ENCODE measurements at places on chromosomes 5 and 9.

GRCh38 chr5:176743136-176743861 is 67.1 kb upstream of the UNC5A start:
- DNase-seq, result no peak

DNA sequence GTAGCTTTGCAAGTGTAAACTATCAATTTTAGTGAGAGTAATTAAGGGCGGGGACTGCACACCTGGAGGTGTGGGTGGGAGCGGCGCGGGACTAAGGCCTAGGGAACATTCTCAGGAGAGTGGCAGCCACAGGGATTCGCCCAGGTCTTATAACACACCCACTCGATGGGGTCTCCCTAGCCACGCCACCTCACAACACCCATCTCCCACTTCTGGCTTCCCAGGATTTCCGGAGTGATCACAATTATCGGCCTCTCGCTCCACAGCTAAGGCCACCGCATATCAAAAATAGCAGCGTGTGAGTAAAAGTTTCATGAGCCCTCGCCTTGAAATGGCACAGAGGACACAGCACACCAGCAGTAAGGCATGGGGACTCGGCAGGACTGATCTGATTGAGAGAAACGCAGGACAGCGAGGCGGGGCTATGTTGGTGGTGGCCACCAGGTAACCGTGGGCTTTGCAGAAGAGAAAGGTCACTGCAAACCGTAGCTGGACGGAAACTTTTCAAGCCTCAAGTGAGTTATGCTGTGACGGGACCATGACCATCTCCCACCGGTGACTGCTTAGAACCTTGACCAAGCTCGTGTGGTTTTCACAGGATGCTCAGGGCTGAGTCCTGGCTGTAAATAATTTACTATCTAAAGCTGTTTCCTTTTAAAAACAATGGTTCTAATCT is 1.1 kb upstream of the LPAR1 start:
- no peak for DNase-seq

- no peak for DNase-seq
Measured at GRCh38 chr5:98727686-98728085, 45.8 kb upstream of the RGMB start.

GRCh38 chr5:110063640-110064602 is 374.2 kb downstream of the MAN2A1 start:
- no peak for DNase-seq

GRCh38 chr5:167049043-167049663 is 1242.3 kb upstream of the WWC1 start:
- no peak for DNase-seq

DNA sequence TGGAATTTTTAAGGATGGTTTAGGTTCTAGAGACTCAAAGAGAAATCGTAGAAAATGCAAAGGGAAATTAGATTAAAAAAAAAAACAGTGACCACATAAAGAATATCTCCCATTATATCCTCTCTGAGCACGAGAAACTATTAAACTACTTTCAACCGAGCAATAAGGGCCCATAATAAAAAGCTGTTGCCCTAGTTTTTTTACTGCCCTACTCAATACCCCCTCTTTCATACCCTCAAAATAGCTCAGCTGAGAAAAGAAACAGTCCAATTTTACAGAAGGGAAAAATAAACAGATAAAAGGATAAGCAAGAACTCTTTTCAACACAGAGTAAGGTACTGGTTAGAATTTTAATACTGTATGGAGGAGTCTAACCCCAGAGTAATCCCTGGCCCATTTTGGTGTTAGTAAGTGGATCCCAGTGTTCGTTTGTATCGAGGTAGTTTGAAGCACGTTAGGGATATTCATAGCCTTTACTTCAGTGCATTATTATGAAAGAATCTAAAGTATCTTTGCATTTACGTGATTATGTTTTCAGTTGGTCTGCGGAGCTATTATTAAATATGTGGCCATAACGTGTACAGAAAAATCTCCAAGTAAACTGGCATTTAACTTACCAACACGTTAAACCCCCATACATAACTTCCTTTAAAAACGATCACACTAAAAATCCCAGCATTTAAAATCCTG is 980 bp upstream of the RHOBTB3 start:
- DNase-seq, result no peak

GRCh38 chr9:105881021-105881420 is 186.7 kb downstream of the TMEM38B start:
- DNase-seq, result no peak

DNA sequence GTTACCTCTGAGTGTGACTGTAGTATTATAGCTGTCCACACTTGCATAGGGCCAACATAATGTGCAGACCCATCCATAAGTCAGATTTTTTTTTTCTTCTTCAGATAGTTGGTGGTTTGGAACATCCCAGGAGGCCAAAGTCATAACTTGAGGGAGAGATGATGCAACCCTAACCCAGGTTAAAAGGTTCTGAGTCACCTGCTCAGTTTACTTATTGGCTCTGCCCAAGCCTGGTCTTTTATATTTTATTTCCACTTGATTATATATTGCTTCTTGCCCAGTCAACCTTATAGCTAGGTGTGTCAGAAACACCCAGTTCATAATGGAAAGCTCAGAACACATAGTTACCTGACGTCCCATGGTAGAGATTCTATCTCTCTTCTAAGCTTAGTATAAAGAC is 113.1 kb upstream of the PCSK1 start:
- DNase-seq, result no peak

- no peak for DNase-seq
Measured at GRCh38 chr5:84622461-84622860, 237.8 kb upstream of the EDIL3 start.

DNA sequence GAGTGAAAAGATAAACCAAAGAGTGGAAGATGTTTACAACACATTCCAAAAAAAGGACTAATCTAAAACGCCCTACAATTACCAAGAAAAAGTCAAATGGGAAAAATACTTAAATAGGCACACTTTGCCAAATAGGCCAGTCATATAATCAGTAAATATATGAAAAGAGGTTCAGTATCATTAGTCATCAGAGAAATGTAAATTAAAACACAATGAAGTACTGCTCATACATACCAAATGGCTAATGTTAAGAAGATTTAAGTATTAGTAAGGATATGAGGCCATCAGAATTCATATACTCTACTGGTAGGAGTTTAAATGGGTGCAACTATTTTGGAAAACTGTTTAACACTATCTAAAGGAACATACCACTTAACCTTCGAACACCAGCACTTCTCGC is 47.6 kb downstream of the ZDHHC21 start:
- no peak for DNase-seq

GRCh38 chr5:51621156-51621555 is 237.9 kb downstream of the ISL1 start:
- DNase-seq, result no peak

GRCh38 chr9:27925815-27926214 is 352.5 kb upstream of the C9orf72 start:
- DNase-seq, result no peak

GRCh38 chr5:112570708-112571444 is 151.8 kb upstream of the EPB41L4A start:
- no peak for DNase-seq

- DNase-seq, result no peak
Measured at GRCh38 chr5:21810737-21811316, 1042.3 kb downstream of the CDH12 start.

DNA sequence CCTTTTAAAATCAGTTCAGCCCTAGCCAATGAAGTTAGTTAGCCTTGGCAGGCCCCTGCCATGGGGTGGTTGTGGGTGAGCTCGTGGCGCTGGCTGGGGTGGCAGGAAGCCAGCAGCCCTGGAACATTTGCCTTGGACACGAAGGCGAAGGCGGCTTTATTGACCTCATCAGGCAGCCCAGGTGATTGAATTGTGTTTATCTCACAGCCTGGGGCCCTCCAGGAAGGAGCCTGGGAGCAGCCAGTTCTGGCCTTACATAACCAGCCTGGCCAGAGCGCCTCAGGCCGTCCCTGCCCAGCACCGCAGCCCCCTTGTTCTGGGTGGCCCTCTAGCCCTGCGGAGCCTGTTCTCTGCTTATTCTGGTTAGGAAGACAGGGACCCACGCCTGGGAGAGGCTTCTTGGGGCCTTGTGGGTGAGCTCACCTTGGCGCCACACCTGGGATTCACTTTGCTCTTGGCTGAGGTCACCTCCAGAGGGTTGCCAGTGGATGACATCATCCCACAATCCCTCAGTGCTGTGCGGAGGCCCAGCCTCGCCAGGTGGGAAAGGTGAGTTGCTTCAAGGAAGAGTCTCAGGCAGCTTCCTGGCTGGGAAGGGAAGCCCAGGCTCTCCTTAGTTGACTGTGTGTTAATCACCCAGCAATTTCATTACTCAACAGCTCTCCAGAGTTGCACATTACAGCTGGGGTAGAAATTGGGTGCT is 54.4 kb upstream of the RPL26L1 start:
- DNase-seq, result no peak

GRCh38 chr5:136458481-136458880 is 93.1 kb upstream of the TRPC7 start:
- no peak for DNase-seq

DNA sequence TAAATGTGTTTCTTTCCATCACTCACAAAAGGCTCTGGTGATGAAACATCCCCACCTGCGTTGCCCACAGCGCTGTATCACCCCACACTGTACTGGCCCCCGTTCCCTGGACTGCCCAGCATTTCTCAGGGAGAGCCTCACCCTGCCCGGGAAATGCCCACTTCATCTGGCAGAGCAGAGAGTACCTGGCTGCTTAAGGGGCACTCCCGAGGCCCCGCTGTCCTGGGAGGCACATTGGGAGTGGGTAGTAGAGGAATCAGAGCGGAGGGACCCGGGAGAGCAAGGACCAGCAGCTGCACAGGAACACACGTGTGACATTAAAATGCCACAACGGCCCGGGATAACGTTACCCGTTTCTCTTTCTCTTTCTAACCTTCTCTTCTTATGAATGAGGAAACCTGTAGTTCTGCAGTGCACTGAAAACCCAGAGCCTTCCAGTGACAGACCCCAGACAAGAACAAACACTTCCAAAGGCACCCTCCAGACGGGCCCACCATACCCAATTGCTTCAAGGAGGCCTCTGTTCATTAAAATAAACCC is 110.0 kb downstream of the ROR2 start:
- DNase-seq, result no peak

- DNase-seq, result no peak
Measured at GRCh38 chr9:113887436-113887835, 11.3 kb downstream of the ZNF618 start.

DNA sequence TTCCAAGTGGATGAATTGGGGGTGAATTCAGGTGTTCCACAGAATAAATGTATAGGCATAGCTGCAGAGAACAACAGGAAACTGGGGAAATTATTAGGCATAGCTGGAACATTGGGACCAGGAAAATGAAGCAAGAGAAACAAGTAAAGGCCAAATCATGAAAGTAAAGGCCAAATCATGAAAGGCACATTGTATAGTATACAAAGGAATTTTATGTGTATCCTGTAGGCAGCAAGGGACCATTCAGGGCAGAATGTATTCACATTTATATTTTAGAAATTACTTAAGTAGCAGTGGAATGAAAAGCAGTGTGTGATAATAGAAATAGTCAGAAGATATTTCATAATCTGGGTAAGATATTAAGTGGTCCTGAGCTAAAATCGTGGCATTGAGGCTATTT is 127.3 kb upstream of the GRHPR start:
- no peak for DNase-seq

DNA sequence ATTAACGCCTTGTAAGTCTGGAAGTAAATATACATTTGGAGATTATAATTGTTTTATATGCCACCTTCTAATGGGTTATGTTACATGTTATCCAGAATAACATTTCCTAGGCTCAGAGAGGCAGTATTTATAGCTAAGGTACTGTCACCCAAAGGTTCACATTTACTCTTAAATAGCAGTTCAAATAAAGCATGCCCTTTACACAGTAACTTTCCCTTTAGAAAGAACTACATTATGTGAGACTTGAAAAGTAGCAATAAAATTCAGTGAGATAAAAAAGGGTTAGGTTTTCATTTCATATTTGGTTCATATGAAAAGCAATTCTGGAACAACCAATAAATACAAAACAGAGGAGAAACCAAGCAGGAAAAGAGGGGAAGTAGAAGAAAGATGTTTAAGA is 35.1 kb downstream of the SKIC3 start:
- DNase-seq, result no peak

GRCh38 chr5:178155065-178155464 is 1.4 kb upstream of the NHP2 start:
- DNase-seq, result no peak

DNA sequence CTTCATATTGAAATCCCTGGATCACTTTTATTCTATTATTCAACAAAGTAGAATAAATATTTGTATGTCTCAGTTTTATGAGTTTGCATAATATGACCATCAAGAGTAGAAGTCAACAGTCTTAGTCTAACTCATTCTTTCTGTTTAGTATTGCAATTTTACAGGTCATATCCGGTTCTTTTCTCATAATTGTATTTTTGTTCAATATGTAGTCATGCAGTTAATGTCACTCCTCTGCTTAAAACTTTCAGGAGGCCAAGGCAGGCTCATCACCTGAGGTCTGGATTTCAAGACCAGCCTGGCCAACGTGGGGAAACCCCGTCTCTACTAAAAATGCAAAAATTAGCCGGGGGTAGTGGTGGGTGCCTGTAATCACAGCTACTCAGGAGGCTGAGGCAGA is 148.4 kb upstream of the TRPM3 start:
- no peak for DNase-seq

GRCh38 chr5:91888810-91889209 is 505.7 kb upstream of the ARRDC3 start:
- DNase-seq, result no peak

DNA sequence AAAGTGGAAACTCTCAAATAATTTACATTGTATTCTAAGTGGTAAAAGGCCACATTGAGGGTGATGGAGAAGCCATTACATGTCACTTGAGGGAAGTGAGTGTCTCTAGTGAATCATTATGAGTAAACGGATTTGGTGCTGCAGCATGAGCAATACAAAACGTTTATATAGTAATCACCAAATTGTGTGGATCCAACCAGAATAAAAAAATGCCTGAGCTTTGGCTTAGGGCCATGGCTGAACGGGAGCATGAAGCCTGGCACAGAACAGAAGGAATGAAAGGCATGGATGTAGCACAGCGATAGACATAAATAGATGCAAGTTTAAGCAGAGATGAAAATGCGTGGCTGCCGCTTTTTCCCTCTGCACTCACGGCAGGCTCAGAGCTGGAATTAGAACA is 58.3 kb downstream of the PTTG1 start:
- DNase-seq, result no peak

GRCh38 chr5:17816944-17817343 is 182.7 kb downstream of the TAF11L14 start:
- DNase-seq, result no peak

GRCh38 chr5:95667061-95667618 is 15.7 kb downstream of the SPATA9 start:
- no peak for DNase-seq

DNA sequence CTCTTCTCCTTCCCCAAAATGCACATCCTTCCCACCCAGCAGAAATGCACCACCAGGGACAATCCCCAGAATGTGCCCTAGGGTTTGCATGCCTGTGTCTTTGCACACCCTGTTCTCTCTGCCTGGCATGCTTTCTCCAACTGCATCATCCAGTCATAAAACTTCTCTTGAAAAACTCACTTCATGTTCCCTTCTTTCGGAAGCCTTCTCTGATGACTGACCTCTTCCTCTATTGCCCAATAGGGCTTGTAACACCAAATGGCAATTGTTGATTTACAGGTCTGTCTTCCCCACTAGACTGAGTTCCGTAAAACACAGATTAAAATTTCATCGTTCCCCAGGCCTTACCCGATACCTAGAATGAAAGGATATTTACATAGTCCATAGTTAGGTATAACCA is 83.1 kb upstream of the SPOCK1 start:
- DNase-seq, result no peak

Measured in NCI-H1048 (cell line).